ENCODE measurements at places on chromosomes 5 and 9.

- DNase-seq, result no peak
These were observed 34.7 kb upstream of the GARNL3 start for GRCh38 chr9:127229691-127230417.

DNA sequence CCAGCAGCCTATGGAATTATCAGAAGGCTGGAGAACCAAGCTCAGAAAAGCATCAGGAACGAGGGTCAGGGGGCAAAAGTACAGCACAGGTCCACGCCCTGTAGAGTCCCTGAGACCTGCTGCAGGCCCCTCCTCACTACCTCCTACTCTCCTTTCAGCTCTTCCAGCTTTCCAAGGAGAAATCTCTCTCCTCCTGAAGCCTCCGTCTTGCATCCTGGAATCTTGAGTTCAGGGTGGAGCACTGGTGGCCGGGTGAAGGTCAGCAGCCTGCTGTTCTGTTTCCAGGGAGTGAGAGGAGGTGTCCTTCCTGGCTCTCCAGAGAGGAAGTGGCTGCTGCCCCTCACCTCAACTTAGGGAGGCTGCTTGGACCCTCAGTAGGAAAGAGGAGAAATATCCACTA, 342.3 kb downstream of the ZSWIM6 start:
- DNase-seq, result no peak

- DNase-seq, result no peak
These were observed 123.0 kb downstream of the ADAMTSL1 start for GRCh38 chr9:18596920-18597319.

GRCh38 chr5:122967625-122968024, 68.9 kb downstream of the PPIC start:
- DNase-seq, result no peak

- DNase-seq, result no peak
These were observed 67.0 kb downstream of the CAST start for GRCh38 chr5:96729156-96729555.

DNA sequence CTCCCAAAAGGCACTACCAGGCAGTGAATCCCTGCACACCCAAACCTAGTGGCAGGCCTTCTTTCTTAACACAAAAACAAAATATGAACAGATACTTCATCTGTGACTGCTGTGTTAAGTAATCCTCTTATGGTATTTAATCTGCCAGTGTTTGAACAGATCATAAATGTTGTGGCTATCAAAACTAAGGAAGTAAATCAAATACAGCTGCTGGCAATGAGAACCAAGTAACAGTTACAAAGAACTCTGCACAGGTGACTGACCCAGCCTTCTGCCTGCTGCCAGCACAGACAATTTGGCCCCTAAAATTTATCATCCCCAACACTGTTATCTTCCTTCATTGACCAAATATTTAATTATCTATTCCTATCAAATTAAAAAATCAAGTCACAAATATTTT, 78.0 kb downstream of the GNAQ start:
- DNase-seq, result no peak

GRCh38 chr5:132376694-132377641, 7.5 kb downstream of the SLC22A5 start:
- no peak for DNase-seq

DNA sequence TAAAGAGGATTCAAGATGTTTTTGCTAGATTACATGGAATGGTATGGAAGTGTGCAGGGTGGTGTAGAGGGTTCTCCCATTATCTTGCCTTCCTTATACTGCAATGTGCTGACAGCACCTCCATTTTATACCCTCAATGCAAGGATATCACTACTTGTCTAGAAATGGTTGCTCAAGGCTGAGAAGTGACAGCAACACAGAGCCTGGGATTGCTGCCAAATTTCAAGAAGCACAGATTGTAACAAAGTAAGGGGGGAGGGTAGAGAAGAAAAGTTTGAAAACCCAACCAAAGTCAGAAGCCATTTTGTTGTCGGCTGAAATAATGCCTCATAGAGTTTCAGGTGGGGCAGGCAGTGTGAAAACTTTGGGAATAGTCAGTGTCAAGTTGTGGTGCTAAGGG, 29.8 kb downstream of the PCDHAC2 start:
- DNase-seq, result no peak

DNA sequence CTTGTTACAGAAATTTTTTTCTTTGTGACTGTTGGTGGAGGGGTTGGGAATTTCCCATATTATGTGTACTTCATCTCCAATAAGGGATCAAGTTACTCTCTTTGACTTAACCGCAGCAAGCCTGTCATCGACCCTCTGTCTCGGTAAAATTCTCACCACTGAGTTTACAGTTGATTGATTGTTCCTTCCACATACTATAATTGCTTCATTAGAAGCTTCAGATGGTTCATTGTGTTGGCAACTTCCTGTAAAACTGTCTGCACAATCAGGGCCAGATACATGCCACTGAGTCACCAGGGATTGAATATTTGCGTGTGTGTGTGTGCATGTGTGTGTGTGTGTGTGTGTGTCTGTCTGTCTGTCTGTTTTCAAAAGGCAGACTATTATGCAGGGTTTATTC, 176.6 kb downstream of the ZNF462 start:
- DNase-seq, result no peak

DNA sequence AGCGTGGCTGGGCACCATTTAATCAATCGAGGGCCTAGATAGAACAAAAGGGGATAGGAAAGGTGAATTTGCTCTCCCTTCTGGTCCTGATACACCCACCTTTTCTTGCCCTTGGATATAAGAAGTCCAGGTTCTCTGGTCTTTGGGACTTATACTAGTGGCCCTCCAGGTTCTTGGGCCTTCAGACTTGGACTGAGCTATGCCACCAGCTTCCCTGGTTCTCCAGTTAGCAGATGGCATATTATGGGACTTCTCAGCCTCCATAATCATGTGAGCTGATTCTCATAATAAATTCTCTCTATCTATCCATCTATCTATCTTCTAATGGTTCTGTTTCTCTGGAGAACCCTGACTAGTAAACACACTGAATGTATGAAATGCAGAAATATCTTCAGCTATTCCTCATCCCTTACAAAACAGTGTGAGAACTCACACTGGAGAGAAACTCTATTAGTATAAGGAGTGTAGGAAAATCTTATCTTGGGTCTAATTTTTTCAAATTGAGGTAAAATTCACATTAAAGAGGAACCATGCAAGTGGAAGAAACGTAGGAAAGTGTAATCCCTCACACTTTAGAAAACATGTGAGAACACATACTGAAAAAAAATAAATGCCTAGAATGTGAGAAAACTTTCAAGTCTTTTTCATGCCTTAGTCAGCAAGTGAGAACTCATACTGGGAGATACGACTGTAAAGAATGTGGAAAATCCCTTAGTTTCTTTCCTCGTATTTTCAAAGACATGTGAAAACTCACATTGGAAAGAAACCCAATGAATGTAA, 15.5 kb downstream of the PCDHB15 start:
- no peak for DNase-seq

- DNase-seq, result no peak
These were observed 1.5 kb downstream of the SPDL1 start for GRCh38 chr5:169584998-169585451.

DNA sequence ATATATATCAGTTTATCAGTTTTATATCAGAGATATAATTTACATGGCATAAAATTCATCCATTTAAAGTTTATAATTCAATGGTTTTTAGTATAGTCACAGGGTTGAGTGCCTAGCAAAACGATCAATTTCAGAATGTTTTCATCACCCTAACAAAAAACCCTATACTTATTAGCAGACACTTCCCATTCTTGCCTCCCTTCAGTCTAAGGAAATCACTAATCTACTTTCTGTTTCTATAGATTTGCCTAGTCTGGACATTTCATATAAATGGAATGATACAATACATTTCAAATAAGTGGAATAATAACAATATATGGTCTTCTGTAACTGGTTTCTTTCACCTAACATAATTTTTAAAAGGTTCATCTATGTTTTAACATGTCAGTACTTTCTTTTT, 9.6 kb upstream of the LNPEP start:
- DNase-seq, result no peak

DNA sequence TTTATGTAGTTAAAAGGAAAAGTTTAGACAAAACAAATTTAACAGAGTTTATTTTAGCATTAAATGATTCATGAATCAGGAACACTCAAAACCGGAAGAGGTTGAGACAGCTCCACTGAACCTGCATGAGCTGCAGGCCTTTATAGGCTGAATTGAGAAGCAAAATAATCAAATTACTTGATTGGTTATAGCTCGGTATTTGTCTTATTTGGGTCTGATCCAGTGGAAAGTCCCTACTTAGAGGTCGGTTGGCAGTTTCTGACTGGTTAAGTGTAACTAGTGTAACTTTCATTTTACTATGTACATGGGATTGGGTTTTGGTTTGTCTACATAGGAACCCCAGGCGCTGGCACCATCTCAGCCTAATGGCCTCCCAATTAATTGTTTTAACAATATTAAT, 74.1 kb upstream of the PIK3R1 start:
- DNase-seq, result no peak

GRCh38 chr9:112764837-112765236, 14.3 kb downstream of the SNX30 start:
- DNase-seq, result no peak

- no peak for DNase-seq
These were observed 74.0 kb downstream of the KCNN2 start for GRCh38 chr5:114435885-114436299.

- DNase-seq, result no peak
These were observed 534.7 kb downstream of the CDH10 start for GRCh38 chr5:24110004-24110615.

- DNase-seq, result no peak
These were observed at the start of gene DMRT2 for GRCh38 chr9:1050125-1050895. Gene DMRT2, plus strand, starts transcription at chr9:1050357. Its CDS starts 1,257 bp downstream, at chr9:1051614.

- DNase-seq, result no peak
These were observed 606 bp downstream of the TBC1D13 start for GRCh38 chr9:128787659-128788058.

DNA sequence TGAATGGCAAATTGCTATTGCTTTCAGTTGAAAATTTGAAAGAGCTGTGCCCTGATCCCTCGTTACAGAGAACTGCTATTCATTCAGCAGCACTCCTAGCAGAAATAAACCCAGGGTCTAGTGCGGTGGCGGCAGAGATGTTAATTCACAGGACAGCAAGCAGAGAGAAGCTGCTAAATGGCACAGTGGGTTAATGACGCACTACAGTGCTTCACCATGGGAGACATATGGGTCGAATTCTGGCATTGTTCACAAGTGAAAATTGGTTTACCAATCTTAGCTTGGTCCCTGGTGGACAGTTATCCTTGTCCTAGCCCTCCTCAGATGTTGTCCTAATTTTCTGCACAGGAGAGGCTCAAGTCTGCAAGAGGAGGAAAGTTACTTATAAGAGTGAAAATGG, 807.4 kb downstream of the TLE1 start:
- DNase-seq, result no peak

DNA sequence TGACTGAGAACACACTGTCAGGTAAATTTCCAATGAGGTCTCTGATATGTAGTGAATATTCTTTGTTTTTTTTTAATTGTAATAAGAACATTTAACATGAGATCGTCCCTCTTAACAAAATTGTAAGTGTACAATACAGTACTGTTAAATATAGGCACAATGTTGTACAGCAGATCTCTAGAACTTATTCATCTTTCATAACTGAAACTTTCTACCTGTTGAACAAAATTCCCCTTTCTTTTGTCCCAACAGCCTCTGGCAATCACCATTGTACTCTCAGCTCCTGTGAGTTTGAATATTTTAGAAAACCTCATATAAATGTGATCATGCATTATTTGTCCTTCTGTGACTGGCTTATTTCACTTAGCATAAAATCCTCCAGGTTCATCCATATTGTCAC, 10.6 kb upstream of the PRLR start:
- DNase-seq, result no peak

DNA sequence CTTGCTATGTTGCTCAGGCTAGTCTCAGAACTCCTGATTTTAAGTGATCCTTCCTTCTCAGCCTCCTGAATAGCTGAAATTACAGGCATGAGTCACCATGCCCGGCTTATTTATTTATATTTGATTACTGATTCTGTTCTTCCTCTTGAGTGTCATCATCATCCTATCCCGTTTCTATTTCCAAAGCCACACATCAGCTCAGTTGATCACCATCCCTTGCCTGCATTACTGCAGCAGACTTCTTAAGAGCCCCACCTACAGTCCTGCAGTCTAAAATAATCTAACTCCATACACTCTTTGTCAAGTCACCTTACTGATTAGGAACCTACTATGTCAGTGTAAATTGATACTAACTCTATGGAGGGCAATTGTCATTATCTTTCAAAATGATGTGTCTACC, 138.9 kb upstream of the RAI14 start:
- no peak for DNase-seq

DNA sequence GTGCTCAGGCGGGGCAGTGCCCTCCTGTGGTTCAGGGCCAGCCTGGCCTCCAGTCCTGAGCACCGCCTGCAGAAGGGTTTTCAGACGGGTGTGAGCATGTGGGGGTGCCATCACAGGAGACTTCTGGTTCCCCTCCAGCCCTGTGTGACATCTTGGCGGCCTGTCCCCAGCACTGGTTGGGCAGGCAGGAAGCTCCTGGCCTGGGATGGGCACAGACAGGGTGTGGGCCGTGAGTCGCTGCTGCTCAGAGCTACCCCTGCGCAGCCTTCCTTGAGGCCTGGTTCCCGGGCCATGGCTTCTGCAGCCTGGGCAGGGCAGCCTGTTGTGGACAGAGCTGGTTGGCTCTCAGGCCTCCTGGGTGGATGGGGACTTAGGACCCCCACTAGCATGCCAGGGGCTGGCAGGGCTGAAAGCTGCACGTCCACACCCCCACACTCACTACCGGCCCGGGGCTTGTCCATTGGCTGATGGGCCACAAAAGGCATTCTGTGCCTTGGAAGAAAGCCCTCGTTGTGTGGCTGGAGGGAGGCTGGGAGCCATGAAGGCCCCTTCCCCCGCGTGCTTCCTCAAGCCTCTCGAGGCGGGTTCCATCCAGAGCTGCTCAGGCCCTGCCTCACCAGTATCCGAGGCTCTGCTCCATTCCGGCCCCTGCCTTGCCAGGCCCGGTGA, 58.7 kb downstream of the RXRA start:
- DNase-seq, result no peak

DNA sequence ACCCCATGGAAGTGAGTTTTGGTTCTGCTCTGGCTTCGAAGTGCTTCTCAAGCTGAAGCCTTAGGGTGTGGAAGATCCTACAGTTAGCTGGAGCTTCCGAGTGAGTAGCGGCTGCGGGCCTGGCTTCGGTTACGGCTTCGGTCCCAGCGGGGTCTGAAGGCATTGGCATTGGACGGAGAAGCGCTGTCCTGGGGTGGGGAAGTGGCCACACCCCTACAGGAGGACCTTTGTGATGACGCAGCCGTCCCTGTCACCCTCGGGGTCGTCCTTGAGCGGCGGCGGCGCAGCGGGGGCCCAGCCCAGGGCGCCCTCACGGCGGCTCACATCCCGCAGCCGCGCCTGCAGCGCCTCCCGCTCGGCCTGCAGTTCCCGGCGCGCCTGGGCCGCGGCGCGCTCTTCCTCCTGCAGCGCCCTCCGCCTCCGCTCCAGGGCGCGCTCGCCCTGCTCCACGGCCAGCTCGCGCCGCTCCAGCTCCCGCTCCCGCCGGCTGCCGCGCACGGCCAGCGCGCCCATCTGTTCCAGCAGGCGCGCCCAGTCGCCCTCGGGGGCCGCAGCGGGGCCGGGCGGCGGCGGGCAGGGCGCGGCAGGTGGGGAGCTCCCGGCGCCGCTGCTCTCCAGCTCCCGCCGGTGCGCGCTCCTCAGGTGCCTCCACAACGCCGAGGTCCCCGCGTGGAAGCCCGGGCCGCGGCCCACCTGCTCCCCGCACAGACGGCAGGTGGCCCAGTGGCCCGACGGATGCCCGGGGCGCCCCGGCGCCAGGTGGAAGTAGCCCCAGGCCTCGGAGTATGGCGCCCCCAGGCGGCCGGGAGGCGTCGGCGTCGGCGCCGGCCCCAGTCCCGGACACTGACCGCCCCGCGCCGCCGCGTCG, 9.9 kb downstream of the ZBED3 start:
- peak; percentile 4 for DNase-seq
